ENCODE measurements at places on chromosomes 12 and 14. TPM values are rescaled to one million over a fixed set of nuclear protein-coding genes. Genes with fewer than 3 reads are reported as not detected.

DNA sequence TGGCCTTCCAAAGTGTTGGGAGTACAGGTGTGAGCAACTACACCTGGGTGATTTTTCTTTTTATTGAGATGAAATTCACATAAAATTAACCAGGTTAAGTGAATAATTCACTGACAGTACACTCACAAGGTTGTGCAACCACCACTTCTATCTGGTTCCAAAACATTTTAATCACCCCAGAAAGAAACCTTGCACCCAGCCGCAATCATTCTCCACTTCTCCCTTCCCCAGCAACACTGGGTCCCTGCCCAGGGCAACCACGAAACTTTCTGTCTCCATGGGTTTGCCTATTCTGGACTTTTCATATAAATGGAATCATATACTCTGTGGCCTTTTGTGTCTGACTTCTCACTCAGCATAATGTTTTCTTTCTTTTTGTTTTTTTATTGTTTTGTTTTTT lies 26.3 kb upstream of the MLXIP start:
- no peak for DNase-seq

- DNase-seq = no peak
Observed at GRCh38 chr12:27008081-27008480, 6.1 kb downstream of the TM7SF3 start.

- DNase-seq = no peak
Observed at GRCh38 chr12:123085066-123085465, 65.8 kb downstream of the PITPNM2 start.

GRCh38 chr14:72610096-72610830 lies 283.6 kb downstream of the DPF3 start:
- DNase-seq = no peak

GRCh38 chr12:15563663-15564062 lies 225.5 kb downstream of the EPS8 start:
- DNase-seq = no peak

- no peak for DNase-seq
Observed at GRCh38 chr12:11695321-11695720, 45.8 kb downstream of the ETV6 start.

DNA sequence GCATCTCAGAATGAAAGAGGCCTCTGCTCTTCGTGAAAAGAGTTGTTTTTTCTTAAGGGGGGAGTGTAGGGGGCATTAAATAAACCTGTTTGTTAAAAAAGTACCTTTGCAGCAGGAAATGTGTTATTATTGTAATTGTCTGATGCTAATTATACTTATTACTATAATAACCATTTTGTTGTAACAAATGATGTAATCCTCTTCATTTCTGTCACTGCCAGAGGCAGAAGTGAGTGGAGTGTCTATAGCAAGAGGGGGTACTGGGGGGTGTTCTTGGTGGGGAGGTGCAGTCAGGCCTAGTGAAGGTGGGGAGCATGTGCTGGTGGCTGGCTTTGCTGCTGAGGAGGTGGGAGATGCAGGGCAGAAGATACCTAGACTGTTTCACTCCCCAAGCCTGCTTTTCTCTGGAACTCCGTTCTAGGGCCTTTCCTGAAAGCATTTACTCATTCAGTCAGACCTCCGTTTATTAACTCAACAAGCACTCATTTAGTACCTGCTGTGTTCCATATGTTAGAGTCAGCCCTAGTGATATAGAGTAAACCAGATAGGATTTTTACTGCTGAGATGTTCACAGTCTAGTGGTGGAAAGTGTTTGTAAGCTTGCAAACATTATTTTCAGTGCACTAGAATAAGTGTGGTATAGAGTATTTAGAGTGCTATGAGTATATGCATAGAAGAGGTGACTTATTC lies 77.5 kb upstream of the CISTR start:
- DNase-seq = no peak

- DNase-seq = no peak
Observed at GRCh38 chr12:66240096-66240820, 51.2 kb downstream of the IRAK3 start.

DNA sequence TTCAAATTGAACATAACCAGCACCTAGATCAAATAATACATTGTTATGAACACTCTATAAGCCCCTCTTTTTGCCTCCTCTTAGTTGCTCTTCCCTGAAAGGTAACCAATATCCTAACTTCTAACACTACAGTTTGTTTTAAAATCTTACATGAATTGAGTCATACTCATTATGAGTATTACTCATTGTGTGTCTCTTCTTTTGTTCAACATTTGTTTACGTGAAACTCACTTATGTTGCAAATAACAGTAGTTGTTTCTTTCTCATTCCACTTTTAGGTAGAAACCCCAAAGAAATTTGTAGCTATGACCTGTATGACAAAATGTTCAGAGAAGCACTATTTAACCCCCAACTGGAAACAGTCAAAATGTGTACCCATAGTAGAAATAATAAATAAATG lies 6.6 kb downstream of the LRRC9 start:
- DNase-seq = no peak

DNA sequence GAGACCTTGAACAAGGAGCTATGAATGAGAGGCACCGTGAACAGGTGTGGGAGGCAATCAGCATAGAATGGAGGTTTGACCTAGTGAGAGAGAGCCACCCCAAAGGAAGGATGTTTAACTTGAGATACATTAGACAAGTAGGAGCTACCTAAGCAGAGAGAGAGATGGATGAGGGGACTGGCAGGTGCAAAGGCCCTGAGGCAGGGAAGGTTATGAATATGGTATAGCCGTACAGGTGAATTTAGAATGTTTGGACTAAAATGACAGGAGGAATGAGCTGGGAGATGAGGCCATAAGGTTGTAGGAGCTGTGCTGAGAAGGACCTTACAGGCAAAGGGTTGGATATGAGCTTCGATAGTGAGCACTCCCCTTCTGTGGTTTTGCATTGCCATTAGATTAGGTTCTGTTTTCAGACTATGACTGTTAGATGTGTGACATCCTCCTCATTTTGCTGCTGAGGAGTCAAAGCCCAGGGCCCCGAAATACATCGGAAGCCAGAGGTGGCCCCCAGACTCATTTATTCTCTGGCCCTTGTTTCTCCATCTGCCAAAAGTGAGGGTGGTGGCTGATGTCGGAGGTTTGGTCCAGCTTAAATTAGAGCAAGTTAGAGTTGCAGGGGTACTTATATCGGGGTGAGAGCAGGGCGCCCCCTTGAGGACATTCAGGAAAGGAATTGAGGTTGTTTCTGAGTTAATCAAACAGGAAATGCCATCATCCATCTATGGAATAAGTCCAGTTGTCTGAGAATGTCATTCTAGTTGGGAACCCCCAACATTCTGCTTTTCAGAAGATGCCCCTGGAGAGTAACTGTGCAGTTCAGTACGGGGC lies 29.4 kb downstream of the SLC24A4 start:
- no peak for DNase-seq

DNA sequence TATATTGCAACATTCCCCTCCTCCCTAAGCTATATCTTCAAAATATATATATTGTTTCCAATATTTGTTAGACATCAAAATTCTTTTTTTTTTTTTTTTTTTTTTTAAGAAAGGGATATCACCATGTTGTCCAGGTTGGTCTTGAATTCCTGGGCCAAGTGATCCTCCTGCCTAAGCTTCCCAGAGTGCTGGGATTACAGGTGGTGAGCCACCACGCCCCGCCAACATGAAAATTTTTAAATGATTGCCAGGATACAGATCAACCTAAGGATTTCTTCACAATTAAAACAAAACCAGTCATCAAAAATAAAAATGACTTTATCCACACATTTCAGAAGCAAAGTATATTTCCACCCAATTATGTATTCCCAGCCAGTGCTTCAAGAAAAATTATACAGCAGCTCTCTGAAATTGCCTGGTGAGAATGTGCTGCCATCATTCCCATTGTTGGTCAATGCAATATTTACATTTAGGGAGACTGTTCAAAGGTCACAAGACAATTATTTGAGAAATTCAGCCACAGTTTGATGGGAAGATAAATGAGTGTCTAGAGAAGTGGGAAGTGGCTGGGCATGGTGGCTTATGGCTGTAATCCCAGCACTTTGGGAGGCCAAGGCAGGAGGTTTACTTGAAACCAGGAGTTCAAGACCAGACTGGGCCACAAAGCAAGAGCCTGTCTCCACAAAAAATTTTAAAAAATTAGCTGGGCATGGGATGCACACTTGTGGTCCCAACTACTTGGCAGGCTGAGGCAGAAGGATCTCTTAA lies 141.7 kb upstream of the AMIGO2 start:
- DNase-seq = no peak

DNA sequence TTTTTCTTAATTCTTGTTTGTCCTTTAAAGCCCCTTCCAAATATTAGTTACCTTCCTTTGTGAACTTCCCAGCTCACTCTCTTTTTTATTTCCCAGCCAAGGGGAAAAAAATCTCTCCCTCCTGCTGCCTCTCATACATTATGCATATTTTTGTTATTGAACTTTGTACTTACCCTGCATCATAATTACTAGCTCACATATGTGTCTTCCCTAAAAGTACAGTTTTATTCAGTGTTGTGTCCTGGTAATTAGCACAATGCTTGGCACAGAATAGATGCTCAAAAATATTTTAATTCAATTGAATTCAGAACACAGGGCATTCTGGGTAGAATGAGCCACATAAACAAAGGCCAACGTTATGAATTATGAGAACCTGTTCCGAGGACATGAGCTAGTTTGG lies 91.9 kb downstream of the SCN8A start:
- DNase-seq = no peak

GRCh38 chr12:49904601-49905000 lies 901 bp upstream of the FAIM2 start:
- no peak for DNase-seq

- no peak for DNase-seq
Observed at GRCh38 chr12:100254876-100255275, 12.0 kb downstream of the DEPDC4 start.

GNB3 gene
- 6.0 TPM for polyA plus RNA-seq

ARHGEF40 gene
- polyA plus RNA-seq = 5.4 TPM

ZBTB39 gene
- 2.1 TPM for polyA plus RNA-seq

KLHL33 gene
- polyA plus RNA-seq = 0.25 TPM
